ENCODE measurements at places on chromosomes 13 and 19.

GRCh38 chr19:55229789-55230182, 1.2 kb upstream of the TMEM86B start:
- no peak for DNase-seq

DNA sequence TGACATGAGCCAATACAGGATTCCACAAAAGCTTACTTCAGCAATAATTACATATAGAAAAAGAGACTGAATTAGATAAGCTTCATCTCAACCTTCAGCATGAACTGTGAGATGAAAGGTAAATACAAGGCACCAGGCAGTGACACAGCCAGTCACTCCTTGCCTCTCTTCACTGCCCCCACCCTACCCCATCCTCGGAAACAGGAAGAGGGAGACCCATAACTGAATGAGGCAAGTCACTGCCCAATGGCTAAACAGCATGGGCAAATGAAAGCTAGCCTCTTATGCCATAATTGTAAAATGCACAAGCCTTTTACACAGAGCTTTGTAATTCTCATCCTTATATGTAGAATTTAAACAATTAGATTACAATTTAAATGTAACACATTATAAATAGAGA, 1.7 kb downstream of the ZNF160 start:
- no peak for DNase-seq

- DNase-seq, result no peak
Measured at GRCh38 chr13:22495819-22496218, 685.0 kb upstream of the SGCG start.

- DNase-seq, result no peak
Measured at GRCh38 chr13:92262100-92262788, 863.8 kb downstream of the GPC5 start.

- DNase-seq, result no peak
Measured at GRCh38 chr19:9052894-9053293, 34.0 kb upstream of the OR1M1 start.

- DNase-seq, result no peak
Measured at GRCh38 chr19:22526661-22527272, 104.6 kb upstream of the ZNF98 start.

- DNase-seq, result no peak
Measured at GRCh38 chr19:42516771-42517170, 11.5 kb downstream of the CEACAM1 start.

All from hypothalamus (tissue), 51 donors.